ENCODE measurements at places on chromosomes 3 and 15.

GRCh38 chr15:87597346-87598052 lies 659.0 kb downstream of the NTRK3 start:
- no peak for DNase-seq

DNA sequence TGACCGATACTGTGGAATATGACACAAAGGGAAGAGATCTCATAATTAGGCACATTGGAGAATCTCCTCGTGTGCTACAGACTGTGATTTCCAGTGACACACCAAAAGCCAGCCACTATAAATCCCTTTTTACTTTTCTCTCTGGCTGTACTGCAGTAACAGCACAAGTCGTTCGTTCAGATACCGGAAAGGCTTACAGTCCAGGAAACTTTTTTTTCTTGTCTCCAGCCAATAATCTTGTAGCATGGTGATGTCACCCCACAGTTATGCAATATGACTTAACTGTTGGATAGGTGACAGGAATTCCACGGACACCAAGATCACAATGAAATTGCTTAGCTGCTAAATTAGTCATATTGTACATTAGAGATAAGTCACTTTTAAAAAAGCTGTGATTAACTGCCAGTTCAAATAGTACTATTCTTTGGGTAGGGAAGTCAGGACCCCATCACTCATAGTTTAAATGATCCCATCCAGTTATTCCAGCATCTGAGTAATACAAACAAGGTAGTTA lies 36.3 kb upstream of the TSC22D2 start:
- DNase-seq: peak; percentile 47

- peak; percentile 65 for DNase-seq
These were observed 282.3 kb downstream of the SLC9A9 start for GRCh38 chr3:143565951-143566350.

DNA sequence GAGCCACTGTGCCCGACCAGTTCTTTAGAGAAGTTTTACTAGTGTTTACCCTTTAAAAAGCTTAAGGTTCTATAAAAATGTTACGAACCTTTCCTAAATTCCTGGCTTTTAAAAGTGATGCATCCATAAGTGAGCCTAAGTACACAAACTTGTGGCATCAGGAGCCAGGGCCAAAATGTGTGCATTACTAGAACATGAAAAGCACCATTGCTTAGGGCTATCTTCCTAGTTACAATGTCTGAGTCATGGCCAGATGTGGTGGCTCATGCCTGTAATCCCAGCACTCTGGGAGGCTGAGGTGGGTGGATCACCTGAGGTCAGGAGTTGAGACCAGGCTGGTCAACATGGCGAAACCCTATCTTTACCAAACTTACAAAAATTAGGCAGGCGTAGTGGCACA lies 39.9 kb downstream of the LEO1 start:
- DNase-seq: no peak

- DNase-seq: no peak
These were observed 16.6 kb downstream of the CAPN3 start for GRCh38 chr15:42375941-42376340.

DNA sequence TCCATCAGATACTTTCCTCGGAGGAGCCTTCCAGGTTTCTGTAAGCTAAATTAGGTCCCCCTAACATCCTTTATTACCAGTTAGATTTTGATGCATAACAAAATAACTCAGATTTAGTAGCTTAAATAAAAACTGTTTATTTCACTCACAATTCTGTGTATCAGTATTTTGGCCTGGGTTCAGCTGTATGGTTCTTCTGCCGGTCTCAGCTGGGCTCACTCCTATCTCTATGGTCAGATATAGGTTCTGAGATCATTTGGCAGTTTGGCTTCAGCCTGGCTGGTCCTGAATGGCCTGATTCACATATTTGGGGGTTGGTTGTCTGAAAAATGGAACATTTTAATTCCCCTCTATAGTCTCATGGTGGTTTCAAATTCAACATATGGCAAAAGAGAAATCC lies 1125.3 kb downstream of the TBL1XR1 start:
- DNase-seq: no peak
